ENCODE measurements at places on chromosomes 2 and 18.

DNA sequence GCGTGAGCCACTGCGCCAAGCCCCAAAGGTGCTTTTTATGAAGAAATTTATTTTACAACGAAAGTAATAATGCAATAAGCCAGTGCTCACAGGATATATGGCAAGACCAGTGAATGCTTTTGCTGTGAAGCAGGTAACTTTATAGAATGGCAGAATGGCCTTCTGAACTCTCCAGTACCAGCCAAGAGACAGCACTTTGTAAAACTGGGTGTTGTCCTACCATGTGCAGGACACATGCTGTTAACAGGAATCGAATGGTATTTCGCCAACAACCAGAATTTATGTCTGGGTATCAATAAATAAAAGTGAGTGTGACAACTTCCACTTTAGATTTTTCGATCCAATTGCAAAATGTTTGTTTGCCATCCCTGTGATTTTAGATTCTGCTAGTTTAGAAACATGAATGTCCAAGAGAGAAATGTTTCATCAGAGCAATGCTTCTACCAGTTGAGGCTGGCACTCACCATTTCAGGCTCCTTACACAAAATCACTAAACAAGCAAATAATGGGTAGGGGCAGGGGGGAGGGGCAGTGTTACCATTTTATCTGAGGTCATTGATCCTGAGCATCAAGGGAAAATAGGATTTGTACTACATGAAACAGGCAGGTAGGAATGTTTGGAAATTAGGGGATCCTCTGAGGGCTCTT lies 95.9 kb downstream of the ATL2 start:
- no peak for DNase-seq

GRCh38 chr2:190528521-190529001 lies 6.0 kb downstream of the NEMP2 start:
- no peak for DNase-seq

DNA sequence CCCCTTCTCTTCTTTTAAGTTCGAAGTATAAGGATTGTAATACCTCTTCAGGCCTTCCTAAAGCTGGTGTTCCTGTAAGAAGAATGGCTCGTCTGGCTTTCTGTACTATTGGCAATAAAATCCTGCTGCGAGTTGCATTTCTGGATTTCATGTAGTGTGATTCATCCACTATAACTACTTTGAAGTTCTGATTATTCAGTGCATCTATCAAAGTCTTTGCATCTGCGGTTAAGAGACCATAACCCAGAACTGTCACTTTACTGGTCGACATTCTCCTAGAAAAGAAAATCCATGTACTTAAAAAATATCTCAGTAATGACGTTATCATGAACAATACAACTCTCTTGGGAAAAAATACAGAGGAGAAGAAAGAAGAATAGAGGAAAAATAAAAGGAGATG lies 181.1 kb downstream of the ZRANB3 start:
- no peak for DNase-seq

GRCh38 chr2:160417745-160418397 lies 75.7 kb downstream of the RBMS1 start:
- no peak for DNase-seq

- no peak for DNase-seq
Measured at GRCh38 chr2:197034292-197034691, 107.8 kb upstream of the PGAP1 start.

DNA sequence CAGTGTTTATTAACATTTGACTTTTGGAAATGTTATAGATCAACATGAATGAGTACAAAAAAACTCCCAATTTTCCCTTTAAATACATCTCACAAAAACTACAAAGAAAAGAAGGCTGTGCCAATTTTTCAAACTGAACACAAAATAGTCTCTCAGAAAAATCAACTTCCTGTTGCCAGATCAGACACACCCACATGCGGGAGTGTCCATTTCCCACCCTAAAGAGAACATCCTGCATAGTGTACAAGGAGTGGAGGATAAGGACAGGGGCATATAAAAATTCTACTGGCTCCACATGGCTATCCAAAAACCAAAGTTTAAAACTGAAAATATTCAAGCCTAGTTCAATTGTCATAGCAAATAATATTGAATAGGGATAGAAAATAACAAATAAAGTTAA lies 165.3 kb downstream of the ATAD2B start:
- DNase-seq: no peak

DNA sequence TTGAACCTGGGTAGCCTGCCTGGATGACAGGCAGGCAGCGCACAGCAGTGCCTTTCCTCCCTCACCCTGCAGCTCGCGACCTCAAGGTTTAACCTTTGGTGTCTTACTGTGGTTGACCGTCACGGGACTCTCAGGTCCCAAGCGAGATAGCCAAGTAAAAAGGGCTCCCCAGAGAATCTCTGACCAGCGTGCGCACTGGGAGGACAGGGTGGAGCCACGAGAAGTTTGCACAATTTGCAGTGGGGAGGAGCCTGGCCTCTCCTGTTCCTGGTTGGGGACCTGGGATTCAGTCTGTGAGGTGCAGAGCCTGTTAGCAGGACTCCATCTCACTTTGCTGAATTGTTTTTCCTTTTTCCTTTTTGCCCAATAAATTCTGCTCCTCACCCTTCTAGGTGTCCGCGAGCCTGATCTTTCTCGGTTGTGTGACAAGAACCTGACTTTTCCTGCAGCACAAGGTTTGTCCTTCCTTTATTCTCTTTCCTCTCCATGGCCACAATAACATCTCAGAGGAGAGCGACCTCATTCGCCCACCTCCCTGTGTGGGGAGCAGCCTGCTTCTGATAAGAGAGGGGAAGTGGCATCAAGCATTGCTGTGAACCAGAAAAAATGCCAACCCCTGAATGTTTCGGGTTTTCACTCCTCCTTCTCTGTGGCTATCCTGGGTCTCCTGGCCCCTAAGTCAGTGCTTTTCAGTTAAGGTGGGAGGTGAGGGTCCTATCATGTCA lies 36.2 kb downstream of the POU3F3 start:
- no peak for DNase-seq

DNA sequence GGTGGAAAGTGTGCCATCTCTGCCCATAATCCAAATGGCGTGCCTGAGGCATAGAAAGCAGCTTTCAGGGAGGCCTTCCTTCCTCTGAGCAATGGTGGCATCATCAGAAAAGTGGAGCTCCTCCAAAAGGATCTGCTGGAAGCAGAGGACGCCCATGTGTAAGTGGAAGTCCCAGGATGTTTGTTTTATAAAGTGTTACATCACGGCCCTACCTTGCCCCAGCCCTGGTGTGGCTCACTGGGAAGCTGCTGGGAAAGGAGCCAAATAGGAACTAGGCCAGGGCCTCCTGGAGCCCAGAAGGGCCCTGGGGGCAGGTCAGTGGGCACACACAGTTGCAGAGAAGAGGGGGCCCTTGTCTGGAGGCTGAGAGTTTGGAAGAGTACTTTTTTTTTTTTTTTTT lies 4.2 kb upstream of the ODC1 start:
- DNase-seq: no peak

DNA sequence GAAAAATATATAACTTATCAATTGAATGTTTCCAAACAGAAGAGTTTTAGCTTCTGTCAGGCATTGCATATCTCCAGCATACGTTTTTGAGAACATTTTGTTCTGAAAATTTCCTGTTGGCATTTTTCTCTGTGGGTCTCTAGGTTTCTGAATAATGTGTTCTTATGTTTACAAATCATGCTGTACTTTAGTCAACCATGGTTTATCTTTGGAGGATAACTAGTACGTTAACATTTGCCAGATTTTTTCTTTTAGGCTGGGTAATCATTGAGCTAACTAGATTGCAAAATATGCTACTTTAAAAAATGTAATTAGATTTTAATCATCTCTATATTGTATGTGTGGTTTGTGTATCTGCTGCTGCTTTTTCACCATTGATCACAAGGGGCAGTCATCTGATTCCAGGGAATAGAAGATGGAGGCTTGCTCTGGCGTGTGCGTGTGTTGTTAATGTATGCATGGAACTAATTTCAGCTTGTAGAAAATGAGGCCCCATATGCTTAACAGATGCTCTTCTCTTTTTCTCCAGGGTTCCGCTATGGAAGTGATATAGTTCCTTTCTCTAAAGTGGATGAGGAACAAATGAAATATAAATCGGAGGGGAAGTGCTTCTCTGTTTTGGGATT lies 21.3 kb downstream of the XRCC5 start:
- DNase-seq: no peak

- DNase-seq: no peak
Measured at GRCh38 chr2:194621945-194622344, 1035.1 kb upstream of the SLC39A10 start.

GRCh38 chr2:111912547-111912946 lies 14.1 kb downstream of the MERTK start:
- DNase-seq: no peak

GRCh38 chr2:46780411-46780800 lies 135.2 kb downstream of the MCFD2 start:
- DNase-seq: peak; percentile 32

DNA sequence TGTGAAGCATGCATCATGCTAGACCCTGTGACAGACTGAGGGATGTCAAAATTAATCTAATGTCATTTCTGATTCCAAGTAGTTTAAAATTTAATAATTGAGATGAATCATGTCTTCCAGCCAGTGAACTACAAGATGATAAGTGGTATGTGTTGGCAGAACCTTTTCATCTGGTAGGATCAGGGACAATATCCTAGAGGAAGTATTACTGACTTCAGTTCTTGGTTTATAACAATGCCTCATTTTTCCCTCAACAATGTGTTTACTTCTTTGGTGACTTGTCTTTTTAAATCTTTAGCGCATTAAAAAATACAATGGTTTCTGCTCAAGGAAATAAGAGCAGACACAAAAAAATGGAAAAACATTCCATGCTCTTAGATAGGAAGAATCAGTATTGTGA lies 69.4 kb downstream of the ARHGAP28 start:
- DNase-seq: no peak

GRCh38 chr18:10566390-10566789 lies 40.6 kb downstream of the NAPG start:
- DNase-seq: no peak

DNA sequence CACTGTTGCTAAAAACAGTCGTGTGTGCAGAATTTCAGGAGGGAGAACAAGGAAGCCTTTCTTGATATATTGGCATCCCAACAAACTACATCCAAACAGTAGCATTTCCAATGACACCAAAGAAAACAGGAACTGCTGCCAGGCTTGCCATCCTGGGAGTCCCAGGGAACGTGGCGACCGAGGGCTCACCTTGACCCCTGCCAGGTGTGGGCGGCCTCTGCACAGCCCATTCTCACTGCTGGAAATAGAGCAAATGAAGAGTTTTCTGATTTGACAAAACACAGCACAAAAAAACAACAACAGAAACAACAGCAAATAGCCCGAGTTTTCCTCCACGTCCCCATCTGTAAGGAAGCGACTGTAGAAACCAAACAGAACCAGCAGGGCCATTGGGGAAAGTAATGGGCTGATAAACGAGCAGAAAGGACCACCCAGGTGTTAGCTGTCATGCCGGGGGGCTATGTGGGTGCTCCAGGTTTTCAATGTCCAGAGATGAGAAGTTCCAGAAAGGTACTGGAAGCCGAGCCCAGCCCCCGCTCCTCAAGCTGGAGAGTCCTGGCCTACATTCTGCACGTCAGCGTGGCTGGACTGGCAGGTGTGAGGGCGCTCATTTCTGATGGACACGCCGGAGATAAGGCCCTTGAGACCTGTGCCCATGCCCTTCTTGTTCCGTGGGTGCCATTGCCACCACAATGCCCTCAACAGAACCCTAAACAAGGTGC lies 80.8 kb downstream of the TWIST2 start:
- DNase-seq: no peak

GRCh38 chr2:84956334-84957297 lies 14.3 kb upstream of the KCMF1 start:
- no peak for DNase-seq

- DNase-seq: no peak
Measured at GRCh38 chr18:26082475-26082874, 7.9 kb downstream of the SS18 start.

- DNase-seq: no peak
Measured at GRCh38 chr2:196315388-196316049, 144.1 kb upstream of the STK17B start.

DNA sequence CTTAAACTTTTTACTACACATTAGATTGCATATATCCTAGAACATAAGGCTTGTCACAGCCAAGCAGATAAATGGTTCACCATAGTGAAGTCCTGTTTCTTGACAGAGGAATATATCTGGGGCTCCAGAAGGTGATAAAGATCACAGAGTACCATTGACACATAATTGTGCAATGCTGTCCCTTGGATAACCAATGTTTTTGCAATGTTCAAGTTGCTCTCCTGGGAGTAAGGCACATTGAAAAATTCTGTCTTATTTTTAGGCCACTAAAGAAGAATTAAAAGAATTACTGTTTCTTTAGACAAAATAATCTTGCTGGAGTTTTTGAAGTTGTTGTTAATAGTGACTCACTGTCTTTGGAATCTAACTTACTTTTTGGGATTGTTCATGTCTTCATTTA lies 1132.8 kb downstream of the LRP1B start:
- DNase-seq: no peak

GRCh38 chr2:156625360-156626170 lies 189.4 kb downstream of the GPD2 start:
- no peak for DNase-seq

GRCh38 chr2:137950238-137950637 lies 14.0 kb upstream of the HNMT start:
- DNase-seq: no peak

- no peak for DNase-seq
Measured at GRCh38 chr2:210233487-210233886, 8.2 kb upstream of the ACADL start.

DNA sequence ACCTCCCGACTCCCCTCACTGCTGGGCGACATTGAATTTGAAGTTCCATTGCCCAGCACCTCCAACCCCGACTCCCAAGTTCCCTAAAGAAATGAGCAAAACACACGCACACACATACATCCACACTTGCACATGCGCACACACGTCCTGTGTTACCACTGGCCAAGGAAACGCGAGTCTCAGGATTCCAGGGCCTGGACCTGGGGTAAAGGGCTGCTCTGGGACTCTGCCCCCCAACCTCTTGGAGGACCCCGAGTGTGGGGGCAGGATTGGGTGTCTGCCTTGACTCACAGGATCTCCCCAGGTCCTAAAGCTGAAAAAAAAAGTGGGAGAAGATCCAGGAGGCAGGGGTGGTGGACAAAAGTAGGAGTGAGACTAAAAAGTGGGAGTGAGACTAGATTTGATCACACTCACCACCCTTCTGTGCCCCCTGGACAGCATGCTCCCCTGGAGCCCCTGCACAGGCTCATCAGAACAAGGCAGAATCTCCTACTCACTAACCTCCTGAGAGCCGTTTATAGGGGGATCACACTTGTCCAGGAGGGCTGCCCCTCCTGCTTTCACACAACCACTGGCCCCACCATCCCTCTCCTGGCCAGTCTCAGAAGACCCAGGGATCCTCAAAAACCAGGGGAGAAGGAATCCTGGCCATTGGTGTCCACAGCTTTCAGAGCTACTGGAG lies 202.2 kb downstream of the TNS1 start:
- DNase-seq: no peak

- DNase-seq: no peak
Measured at GRCh38 chr18:905948-906415, 1.3 kb downstream of the ADCYAP1 start.

DNA sequence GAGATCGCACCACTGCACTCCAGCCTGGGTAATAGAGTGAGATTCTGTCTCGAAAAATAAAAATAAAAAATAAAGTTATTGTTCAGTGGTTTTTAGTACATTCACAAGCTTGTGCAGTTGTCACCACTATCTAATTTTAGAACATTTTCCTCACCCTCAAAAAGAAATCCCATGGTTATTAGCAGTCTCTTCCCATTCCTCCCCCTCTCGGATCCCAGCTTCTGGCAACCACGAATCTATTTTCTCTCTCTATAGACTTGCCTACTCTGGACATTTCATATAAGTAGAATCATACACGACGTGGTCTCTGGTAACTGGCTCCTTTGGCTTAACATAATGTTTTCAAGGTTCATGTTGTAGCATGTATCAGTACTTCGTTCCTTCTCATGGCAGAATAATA lies 38.6 kb downstream of the CABLES1 start:
- no peak for DNase-seq
